Activated CD4-positive, alpha-beta memory T cell treated with anti-CD3 and anti-CD28 coated beads, Interleukin-2, amount 10 ng/mL, durations not matched to agents 7 days and 5 days (primary cell): ENCODE measurements at places on chromosomes 1 and 21.

DNA sequence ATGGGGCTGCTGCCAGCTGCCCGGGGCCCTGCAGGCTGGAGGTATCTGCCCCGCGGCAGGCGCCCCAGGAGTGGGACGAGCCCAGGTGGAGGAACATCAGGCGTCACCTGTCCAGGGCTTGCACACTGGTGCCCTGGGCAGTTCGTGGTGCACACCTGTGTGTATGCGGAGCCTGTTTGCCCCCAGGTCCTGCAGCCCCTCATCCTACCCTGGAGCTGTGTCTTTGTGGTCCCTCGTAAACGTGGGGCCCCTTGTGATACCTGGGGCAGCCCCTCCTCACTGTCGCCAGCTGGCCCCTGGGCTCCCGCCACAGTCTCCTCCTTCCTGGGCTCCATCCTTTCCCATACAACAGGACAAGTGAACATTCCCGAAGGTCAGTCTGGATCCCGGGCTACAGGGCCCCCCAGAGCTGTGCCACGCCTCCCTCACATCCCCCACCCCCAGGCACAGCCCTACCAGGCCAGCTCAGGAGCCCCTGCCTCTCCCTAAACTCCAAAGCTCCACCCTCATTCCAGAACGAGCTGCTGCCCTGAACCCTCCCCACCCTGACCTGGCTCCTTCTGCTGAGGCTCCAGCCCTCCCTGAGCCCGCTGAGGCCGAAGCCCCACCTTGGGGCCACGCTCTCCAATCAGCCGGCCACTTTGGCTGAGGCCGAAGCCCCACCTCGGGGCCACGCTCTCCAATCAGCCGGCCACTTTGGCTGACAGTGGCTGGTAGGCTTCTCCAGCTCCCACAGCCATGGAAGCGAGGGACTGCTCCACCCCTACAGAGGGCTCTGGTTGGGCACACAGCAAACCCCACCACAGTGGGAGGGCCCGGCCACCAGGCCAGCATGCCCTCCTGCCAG is 42.6 kb downstream of the UBE2G2 start:
- no peak overlapping the region for H3K27ac ChIP-seq
- no peak for DNase-seq
- peaks cover 3% of the 10 kb centered on the region for H3K4me1 ChIP-seq
- no peaks in the 10 kb centered on the region for H3K27me3 ChIP-seq

DNA sequence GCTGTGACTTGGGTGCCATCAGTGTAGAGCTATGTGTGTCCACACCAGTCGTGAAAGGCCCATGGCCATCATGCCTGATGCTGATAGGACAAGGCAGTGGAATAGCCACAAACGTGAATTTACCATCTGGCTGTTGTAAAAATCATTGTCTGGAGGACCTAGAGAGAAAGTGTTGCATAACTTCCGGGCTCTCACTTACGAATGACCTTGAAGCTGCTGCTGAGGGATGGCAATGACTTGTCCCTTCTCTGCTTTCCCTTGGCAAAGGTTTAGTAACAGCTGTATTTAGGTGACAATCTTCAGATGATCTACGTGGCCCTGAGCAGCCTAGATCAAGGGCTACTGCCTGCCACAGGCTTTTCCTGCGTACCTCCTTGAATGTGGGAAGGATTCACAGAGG is 5.8 kb downstream of the ATP1B1 start:
- peaks cover 33% of the 10 kb centered on the region for H3K4me1 ChIP-seq
- peaks cover 5% of the 10 kb centered on the region for H3K36me3 ChIP-seq
- DNase-seq, result no peak
- H3K4me3 ChIP-seq, result no peak overlapping the region

GRCh38 chr1:230268371-230269170 is 157.6 kb downstream of the PGBD5 start:
- H3K4me1 ChIP-seq, result peaks cover 28% of the 10 kb centered on the region
- DNase-seq, result no peak
- H3K27me3 ChIP-seq, result no peaks in the 10 kb centered on the region

DNA sequence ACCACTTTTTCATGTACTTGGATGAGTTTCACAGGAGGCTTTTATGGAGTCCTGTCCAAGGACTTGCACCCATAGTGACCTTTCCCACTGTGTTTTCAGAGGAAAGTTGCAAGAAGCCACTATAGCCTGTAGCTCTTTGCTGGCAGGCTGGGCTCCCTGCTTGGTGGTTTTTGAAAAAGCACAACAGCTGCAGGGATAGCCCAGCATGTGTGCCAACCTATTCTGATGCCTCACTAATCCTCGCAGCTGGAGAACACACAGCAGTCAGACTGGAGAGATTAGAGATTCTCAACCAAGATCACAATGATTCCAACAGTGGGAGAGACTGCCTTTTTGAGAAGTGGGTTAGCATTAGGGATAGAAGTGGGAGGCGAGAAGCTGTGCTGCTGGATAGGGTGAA is 24.1 kb upstream of the ARHGEF11 start:
- H3K27me3 ChIP-seq, result peaks cover 39% of the 10 kb centered on the region
- H3K36me3 ChIP-seq, result no peaks in the 10 kb centered on the region
- H3K4me3 ChIP-seq, result no peak overlapping the region
- DNase-seq, result no peak
- H3K4me1 ChIP-seq, result peaks cover 3% of the 10 kb centered on the region

- H3K27ac ChIP-seq, result no peak overlapping the region
- no peak for DNase-seq
- peaks cover 3% of the 10 kb centered on the region for H3K27me3 ChIP-seq
- H3K4me3 ChIP-seq, result no peak overlapping the region
- no peaks in the 10 kb centered on the region for H3K36me3 ChIP-seq
Measured at GRCh38 chr1:208423526-208423925, 179.3 kb upstream of the PLXNA2 start.

GRCh38 chr1:230069796-230070195 is 2.8 kb downstream of the GALNT2 start:
- H3K4me3 ChIP-seq, result no peak overlapping the region
- no peaks in the 10 kb centered on the region for H3K36me3 ChIP-seq
- H3K27ac ChIP-seq, result no peak overlapping the region
- H3K4me1 ChIP-seq, result peaks cover 25% of the 10 kb centered on the region
- no peaks in the 10 kb centered on the region for H3K27me3 ChIP-seq

GRCh38 chr1:244789731-244790130 is 45.7 kb upstream of the COX20 start:
- no peak overlapping the region for H3K4me3 ChIP-seq
- H3K27ac ChIP-seq, result no peak overlapping the region
- no peak for DNase-seq
- no peaks in the 10 kb centered on the region for H3K36me3 ChIP-seq
- H3K27me3 ChIP-seq, result no peaks in the 10 kb centered on the region
